ENCODE measurements at places on chromosomes 13 and 19.

DNA sequence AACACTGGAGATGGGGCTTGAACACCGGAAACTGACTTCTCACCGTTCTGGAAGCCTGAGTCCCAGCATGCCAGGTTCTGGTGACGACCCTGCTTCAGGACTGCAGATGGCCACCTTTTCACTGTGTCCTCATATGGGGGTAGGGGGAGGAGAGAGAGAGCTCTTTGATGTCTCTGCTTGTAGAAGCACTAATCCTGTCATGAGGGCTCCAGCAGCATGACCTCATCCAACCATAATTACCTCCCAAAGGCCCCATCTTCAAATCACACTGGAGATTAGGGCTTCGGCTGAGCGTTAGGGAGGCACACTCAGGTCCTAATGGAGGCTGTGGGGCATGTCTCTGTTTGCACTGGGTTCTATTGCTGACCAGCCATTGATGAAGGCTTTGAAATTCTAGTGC lies 255.3 kb downstream of the TEX29 start:
- DNase-seq = peak; percentile 50

GRCh38 chr13:36357692-36358091 lies 11.5 kb upstream of the SPART start:
- DNase-seq = peak; percentile 47

DNA sequence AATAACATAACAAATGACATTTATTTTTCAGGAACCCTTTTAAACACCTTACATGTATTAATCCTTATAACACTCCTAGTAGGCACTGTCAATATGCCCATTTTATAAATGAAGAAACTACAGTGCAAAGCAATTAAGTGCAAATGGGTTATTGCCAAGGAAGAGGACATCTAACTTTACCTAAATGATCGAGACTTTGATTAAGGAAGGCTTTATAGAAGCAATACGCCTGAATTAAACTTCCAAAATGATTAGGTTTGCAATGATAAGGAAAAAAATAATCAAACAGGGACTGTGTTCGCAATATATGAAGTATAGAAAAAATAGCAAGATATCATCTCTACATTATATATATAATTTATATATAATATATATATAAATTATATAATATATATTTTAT lies 613.7 kb upstream of the GPC6 start:
- DNase-seq = no peak

GRCh38 chr13:114019367-114019766 lies 45.5 kb upstream of the C13orf46 start:
- no peak for DNase-seq

- DNase-seq = no peak
Measured at GRCh38 chr19:30842926-30843325, 470.7 kb downstream of the ZNF536 start.

DNA sequence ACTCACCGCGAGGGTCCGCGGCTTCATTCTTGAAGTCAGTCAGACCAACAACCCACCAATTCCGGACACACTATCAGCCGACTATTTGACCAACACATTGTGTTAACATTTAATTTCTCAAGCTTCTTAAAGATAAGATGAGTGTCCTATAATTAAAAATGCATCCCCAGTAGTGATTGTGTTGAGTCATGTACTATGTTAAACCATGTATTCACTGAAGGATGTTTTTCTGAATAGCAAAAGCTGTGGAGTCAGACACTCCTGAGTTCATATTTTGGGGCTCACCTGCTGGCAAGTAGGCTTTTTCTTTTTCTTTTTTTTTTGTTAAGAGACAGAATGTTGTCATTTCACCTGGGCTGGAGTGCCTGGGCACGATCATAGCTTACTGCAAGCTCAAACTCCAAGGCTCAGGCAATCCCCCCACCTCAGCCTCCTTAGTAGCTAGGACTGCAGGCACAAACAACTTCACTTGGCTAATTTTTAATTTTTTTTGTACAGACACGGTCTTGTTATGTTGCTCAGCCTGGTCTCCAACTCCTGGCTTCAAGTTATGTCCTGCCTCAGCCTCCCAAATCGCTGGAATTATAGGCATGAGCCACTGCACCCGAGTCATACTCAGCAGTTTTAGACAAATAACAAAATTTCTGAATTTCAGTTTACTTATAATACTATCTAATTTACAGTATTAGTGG lies 606.9 kb downstream of the PCDH9 start:
- DNase-seq = no peak

- DNase-seq = peak; percentile 97
Measured at GRCh38 chr19:18590273-18591272, 2.0 kb downstream of the REX1BD start.

GRCh38 chr19:18992696-18993095 lies 40.6 kb downstream of the SUGP2 start:
- no peak for DNase-seq

DNA sequence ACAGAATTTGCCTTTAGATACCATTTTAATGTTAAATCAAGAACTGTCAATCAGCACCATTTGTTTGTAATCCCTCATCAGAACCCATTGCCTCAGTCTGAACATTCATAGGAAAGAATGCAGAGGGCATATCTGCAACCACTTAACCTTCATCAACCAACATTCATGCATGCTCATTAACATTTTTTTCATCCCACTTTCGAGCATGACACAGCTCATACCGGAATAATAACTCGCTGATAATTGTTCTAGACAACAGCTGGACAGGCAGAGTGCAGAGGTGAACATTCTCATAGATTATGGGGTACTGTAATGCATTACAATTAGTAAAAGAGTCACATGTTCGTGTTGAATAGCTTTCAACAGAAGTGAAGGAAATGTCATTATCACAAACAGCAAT lies 216.8 kb downstream of the DIAPH3 start:
- peak; percentile 9 for DNase-seq

DNA sequence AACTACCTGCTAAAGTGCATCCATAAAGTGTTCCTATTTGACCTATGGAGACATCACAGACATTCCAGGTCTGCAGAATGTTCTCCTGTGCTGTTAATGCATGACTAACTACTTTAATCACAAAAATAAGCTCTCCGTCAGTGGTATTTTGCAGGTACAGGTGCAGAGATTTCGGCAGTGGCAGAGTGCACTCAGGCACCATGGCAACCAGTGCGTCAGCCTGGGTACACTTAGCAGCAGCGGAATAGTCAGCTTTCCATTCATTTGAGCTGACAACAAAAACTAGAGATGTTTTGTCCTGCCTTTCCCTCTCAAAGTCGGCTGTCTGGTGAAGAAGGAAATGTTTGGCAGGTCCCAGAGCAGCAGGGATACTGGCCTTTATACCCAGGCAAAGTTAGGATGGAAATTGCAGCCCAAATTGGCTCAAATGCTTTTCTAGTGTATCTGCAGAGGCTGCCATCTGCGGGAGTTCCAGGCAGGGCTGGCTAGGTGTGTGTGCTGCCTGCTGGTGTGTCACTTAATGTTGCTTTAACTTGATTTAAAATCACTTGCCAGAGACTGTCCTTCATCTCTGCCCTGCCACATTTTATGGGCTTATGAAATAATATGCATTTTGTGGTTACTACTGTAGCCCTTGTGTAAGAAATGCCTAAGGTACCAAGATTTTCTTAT lies 195.8 kb downstream of the RAP2A start:
- peak; percentile 41 for DNase-seq

- no peak for DNase-seq
Measured at GRCh38 chr13:25973576-25973975, 78.2 kb downstream of the SHISA2 start.

DNA sequence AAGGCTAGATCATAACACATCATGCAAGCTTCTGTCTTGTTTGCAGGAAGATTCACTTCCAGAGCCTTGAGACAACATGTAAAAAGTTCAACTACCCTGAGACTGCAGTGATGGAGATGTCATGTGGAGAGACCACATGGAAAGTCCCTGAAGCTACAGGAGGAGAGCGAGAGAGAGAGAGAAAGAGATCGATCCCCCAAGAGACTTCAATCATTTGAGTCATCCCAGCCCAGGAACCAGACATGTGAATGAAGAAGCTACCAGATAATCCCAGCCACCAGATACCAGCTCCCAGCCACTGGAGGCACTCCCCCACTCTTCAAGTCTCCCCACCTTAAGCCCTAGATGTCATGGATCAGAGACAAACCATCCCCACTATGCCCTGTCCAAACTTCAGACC lies 10.7 kb upstream of the EVI5L start:
- DNase-seq = no peak

GRCh38 chr13:92994056-92994455 lies 232.6 kb upstream of the GPC6 start:
- DNase-seq = no peak

DNA sequence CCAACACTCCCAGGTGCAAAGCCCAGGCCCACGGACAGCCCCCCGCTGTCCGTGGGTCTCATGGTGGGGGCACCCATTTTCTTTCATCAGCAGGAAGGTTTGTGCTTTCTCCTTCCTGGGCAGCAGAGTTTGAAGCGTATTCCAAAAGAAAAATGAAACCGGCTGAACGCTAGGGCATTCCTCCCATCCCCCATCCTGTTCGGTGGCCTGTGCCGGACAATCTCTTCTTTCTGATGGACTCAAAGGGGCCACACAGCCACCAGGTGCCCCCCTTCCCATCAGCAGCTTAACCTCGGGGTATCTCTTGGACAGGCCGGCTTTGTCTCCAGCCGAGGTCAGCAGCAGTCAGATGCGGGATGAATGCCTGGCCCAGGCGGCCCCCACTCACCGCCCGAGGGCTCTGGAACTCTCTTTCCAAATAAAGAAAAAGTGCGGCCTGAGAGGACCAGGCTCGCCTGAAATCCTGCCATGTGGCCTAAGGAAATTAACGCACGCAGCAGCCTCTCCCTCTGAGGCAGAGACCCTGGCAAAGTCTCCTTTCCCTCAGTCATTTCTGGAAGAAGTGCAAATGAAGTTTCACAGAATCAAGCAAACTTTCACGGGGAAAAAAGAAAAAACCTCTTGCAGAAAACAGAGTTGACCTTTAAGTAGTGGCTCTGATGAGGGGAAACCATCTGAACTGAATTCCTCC lies 67.8 kb downstream of the RASA3 start:
- peak; percentile 76 for DNase-seq

- DNase-seq = no peak
Measured at GRCh38 chr13:29456419-29456818, 139.1 kb downstream of the SLC7A1 start.

DNA sequence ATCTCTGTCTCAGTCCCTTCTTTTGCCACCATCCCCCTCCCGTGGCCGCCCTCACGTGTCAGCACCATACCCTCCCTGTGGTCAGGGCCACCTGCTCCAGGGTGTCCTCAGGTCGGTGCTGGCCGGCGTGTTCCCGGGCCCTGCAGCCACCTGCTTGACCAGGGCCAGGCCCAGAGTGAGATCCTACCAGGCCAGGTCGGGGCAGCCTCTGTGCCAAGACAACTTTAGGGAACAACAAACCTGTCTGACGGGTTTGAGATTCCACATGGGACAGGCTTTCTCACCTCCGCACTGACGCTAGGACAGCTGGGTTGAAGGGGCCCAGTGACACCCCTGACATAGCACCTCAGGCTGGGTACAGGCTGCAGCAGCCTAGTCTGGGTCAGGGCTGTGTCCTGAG lies 7.5 kb upstream of the SBNO2 start:
- DNase-seq = no peak

DNA sequence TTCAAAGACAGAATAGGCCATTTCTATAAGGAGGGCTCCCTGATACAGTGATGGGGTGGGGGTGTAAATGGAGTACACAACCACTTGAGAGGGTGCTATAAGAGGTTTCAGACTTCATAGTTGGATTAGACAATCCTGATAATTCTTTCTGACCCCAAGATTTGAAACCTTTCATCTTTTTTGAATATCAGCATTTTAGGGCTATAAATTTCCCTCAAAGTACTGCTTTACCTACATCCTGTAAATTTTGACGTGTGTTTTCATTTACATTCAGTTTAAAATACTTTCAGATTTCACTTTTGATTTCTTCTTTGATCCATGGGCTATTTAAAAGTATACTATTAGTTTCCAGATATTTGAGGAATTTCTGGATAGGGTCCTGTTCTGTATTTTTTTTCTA lies 40.0 kb upstream of the SIN3B start:
- DNase-seq = no peak

GRCh38 chr13:47326061-47326460 lies 429.2 kb upstream of the HTR2A start:
- DNase-seq = no peak

GRCh38 chr19:40709817-40710216 lies 6.9 kb downstream of the COQ8B start:
- no peak for DNase-seq

- DNase-seq = peak; percentile 34
Measured at GRCh38 chr13:37230346-37230745, 124.9 kb upstream of the CSNK1A1L start.

DNA sequence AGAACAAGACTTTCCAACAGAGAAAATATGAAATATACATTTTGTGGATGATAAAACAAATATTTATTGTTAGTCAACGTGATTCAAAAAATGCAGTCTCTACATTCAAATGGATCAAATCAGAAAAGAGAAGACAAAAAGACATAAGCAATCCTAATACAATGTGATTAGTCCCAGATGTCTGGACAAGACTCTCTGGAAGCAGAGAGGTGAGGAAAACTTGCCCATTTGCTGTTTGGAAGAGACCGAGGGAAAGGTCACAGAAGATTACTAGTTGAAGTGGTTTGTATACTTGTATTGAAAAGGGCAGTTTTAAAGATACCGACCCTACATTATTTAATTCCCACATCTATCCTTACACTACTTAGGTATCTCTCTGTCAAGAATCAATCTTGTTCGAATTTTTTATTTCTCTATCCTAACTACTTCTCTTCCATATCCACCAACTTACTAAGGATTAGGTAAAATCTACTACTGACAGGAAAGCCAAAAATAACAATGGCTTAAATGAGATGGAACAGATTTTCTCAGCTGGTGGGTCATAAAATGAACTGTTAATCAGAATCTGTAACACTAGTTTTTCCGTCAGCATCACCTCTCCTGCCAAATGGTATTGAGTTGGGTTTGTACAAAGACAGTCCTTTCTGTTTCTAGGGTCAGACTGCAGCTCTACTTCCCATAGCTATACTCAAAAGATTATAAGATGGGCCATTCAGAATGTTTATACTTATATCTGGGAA lies 497.1 kb downstream of the DCT start:
- DNase-seq = no peak

- no peak for DNase-seq
Measured at GRCh38 chr19:3234800-3235199, 10.3 kb downstream of the CELF5 start.

- no peak for DNase-seq
Measured at GRCh38 chr13:113540523-113540922, 44.0 kb upstream of the TFDP1 start.

DNA sequence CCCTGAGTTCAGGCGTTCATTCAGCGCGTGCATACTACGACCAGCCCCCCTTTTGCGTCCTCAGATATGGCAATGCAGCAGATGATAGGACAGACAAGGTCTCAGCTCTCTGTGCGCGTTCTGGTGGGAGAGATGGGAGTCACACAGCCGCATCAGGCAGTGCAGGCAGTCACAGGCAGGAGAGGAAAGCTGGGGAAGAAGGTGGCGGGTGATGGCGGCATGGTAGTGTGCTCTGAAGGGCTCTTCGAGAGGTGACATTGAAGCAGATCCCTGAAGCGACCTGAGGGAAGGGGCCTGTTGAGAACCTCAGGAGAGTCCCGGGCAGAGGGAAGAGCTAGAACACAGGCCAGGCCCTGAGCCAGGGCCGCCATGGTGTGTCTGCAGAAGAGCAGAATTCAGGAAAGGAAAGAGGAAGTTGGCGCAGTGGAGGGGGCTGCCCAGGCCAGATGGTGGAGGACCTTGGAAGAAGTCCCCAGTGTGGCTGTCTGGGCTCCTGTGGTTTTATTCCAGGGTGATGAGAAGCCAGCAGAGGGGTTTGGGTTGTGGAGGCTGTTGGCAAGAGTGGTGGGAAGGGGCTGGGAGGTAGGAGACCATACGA lies 3.5 kb downstream of the USF2 start:
- DNase-seq = no peak

- DNase-seq = peak; percentile 47
Measured at GRCh38 chr13:76848596-76848995, 37.6 kb downstream of the KCTD12 start.

- DNase-seq = no peak
Measured at GRCh38 chr13:26949701-26950502, 189.3 kb upstream of the GPR12 start.

Data from eye (tissue), 1 donor.